ENCODE measurements at places on chromosomes 4 and X.

GRCh38 chrX:119617517-119618164, 11.4 kb upstream of the NKRF start:
- DNase-seq = no peak

- no peak for DNase-seq
Measured at GRCh38 chr4:103011378-103012025, 8.0 kb downstream of the SLC9B1 start.

GRCh38 chr4:153204728-153205648, 745 bp downstream of the TRIM2 start:
- DNase-seq = peak; percentile 79

DNA sequence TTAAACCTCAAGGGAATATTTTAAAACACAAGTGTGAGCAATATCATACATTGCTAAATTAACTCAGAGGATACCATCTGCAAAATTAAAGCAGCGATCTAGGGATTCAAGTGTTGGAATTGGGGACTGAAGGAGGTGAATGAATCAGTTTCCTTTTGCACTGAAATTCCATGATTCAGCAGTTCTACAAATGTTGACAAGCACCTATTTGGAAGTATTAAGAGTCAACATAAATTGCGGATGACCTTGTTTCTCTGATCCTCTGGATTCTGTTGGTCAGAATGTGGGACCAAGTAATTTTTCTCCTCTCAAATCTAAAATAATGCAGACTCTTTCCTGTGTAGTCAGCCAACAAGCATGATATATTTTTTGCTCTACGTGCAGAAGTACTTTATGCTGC, 78.8 kb downstream of the LDB2 start:
- no peak for DNase-seq

- no peak for DNase-seq
Measured at GRCh38 chr4:48589098-48589445, 99.0 kb downstream of the ZAR1 start.

- no peak for DNase-seq
Measured at GRCh38 chrX:129019412-129019811, 503.9 kb downstream of the SMARCA1 start.

GRCh38 chrX:65690057-65690855, 22.8 kb downstream of the MSN start:
- no peak for DNase-seq

DNA sequence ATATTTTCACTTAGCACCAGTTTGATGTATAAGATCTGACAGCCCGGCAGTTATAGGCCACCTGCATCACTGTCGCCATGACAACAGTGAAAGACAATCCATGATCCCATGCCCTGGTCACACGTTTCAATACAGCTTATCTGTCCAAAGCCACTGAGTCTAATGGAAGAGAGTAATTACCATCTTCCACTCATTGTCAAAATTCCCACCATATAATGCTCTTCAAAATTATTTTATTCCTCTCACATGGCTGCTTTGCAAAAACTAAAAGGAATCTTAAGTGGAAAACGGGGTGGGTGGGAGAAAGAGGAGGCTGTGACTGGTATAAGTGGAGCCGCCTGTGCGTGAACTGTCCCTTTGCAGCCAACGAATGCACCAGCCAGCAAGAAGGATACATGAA, 44.2 kb downstream of the MAML3 start:
- DNase-seq = no peak

DNA sequence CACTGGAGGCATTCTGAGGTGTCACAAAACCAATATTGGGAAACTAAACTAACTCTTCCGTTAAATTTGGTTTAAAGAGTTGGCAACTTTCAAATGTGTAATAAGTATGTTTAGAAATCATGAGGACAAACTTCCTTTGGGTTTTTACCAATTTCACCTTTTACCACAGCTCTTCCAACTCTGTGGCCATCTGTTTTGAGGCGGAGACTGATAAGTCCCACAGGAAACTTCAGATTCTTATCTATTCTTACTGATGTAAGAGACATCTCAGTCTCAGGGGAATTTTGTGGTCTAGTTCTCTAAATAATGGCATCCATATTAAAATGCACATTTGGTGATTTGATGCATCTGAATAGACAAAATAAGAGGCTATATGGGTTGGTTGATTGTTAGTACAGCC, 229.2 kb upstream of the AFF2 start:
- DNase-seq = no peak

DNA sequence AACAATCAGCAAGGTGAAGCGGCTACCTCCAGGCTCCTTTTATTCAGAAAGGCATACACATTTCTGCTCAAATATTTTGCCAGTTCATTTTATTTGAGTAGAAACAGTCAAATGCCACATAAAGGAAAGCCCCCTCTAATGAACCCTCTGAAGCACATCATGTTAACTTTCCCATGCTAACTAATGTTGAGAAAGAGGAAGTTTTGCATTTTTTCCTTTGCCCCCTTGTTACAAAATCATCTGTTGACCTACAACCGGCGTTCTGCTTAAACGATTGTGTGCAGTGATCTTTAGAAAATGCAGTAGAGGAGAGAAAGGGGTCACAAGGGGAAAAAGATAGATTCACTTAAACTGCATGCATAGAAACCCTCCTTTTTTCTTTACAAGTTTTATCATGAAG, 25.2 kb upstream of the ATXN3L start:
- DNase-seq = no peak

DNA sequence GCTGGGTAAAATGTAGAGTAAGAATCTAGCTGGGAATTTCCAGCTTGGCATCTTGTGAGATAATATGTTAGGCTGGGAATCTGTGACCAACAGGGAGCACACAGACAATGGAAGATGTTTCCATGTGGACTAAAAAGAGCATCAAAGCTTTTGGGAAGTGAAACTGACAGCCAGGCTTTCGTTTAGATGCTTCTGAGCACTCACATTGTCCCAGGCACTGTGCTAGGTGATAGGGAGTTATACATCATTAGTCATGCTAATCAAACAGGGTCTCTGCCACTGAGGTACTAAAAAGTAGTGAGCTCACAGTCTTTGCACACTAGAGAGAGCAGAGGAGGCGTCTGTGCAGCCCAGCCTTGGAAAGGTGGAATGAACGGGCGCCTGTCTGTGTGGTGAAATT, 101.9 kb upstream of the SCOC start:
- DNase-seq = no peak

DNA sequence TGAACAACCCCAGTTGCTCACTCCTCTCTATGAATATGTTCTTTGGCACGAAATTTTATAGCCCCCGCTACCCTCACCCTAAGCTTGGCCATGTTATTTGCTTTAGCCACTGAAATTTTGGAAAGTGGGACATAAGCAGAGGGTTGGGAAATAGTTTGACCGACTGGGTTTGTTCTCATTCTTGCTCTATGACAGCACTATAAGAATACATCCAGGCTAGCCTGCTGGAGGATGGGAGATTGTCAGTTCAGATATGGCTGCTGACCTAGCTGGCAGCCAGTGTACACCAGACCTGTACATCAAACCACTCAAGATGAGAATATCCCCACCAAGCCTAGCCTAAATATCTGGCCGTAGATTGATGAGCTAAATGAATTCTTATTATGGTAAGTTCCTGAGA, 298.1 kb downstream of the PDGFC start:
- DNase-seq = no peak

DNA sequence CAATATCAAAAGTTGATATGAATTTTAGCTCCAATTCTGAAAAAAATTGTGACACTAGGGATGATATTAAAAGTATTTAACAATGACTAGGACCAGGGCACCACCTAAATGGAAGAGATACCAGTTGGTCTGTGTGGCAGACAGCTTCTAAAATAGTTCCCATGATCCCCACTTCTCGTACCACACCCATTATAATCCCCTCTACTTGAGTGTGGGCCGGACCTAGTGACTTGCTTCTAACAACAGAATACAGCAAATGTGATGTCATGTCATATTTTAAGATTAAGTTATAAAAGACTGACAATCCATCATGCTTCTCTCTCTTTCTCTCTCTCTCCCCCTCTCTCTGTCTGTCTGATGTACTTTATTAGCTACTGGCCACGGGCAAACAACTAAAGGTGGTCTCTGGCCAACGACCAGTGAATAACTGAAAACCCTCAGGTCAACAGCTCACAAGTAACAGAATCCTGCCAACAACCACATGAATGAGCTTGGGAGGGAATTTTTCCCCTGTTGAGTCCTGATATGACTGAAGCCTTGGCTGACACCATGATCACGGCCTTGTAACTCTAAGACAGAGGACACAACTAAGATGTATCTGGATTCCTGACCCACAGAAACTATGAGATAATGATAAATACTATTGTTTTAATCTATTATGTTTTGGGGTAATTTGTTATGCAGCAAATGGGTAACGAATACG, 34.4 kb downstream of the FAM13A start:
- no peak for DNase-seq

DNA sequence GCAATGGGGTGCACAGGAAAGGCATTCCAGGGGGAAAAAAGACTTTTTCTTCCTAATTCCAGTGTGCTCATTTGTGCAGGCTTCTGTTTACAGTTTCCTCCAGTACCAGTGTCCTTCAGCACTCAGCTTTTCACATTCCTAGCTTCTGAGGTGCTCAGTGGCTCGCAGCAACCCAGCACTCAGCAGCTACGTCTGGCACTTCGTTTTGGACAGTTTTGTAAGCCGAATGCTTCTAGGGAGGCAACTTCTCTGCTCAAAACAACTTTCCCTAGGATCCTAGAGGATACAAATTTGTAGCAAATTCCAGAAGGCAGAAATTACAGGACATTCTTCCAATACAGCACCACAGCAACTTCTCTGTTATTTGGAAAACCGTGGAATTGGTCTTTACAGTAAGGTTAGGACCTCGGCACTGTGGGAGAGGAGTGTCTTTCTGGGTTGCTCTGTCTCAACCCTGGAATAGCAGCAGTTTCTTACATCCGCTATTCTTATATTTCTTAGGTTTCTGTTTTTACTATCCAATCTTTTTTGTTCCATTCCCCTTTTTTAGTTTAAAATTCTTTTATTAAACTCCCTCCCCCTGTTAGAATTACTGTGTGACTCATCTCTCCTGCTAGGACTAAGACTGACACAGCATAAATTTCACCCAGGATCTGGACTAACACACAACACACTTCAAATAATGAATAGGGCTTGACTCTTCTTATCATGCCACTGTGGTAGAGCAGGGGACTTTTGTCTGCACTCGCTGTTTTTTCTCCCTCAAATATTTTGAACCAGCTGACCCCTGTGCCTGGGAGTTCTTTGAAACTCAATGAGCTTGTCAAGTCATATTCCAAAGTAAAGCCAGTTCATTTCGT, 1314.7 kb downstream of the FSTL5 start:
- DNase-seq = no peak

DNA sequence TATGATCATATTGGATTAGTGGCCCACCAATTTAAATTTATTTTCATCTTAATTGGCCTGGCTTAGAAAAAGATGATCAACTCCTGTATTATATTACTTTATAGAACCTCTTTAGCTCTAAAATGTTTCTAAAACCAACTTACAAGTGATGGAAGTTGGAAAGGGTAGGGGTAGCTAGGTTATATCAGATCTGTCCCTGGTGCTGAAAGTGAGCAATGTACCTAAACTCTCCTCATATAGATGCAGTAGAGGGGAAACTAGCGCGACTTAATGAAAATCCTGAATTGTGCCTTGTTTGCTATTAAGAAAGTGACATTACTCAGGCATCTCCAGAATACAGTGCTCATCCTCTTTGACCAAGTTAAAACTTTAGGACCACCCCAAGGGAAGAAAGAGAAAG, 7.5 kb upstream of the PTCHD1 start:
- no peak for DNase-seq

GRCh38 chr4:20954541-20954940, 254.3 kb downstream of the PACRGL start:
- no peak for DNase-seq

DNA sequence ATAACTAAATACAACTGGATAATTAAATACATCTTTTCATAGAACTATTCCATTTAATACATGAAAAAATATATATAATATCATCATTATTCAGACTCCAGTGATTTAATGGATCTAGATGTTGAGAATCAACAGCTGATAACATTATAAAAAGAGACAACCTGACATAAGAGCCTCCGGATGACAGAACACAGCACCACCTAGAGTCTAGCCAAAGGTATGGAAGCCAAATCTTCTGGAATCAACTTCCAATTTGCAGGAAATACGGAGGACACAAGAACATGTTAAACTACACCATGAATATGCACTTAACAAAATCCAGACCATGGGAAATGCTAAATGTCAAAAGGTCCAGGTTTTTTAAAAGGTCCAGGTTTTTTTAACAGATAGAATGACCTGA, 55.0 kb downstream of the LRBA start:
- DNase-seq = no peak

GRCh38 chrX:133698298-133698697, 283.0 kb upstream of the GPC4 start:
- DNase-seq = no peak

DNA sequence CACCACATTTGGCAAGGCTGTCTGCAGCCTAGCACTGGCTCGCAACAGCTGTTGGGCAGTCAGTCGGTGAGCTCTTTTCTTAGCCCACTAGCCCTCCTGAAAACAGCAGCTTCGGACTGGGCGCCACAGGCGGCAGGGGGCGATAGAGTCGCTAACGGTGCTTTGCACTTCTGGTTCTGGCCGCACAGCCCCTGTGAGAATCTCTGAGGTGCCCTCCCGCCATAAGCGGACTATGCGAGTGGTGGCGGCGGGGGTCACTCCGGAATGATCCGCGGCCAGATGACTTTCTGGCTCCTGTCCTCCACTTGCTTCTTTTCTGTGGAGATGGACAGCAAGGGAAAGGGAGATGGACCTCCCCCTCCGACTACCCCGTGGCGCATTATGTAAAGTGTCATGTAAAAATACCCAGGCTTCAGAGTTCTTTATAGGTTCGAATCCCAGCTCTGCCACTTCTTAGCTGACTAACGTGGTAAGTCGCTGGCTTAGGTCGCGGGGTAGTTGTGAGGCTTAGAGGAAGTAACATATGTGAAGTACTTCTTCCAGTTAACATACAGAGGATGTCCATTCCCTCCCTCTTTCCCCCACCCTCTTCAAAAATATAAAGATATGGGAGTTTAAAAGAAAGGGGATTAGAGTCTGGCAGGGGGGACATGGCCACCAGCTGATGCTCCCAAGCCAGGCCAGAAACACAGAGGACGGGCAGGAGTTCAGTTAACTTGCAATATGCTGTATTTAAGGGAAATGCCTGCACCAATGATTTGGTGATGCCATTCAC, 11.0 kb downstream of the ARHGAP36 start:
- no peak for DNase-seq

GRCh38 chr4:57668621-57669020, 558.4 kb upstream of the IGFBP7 start:
- DNase-seq = no peak

DNA sequence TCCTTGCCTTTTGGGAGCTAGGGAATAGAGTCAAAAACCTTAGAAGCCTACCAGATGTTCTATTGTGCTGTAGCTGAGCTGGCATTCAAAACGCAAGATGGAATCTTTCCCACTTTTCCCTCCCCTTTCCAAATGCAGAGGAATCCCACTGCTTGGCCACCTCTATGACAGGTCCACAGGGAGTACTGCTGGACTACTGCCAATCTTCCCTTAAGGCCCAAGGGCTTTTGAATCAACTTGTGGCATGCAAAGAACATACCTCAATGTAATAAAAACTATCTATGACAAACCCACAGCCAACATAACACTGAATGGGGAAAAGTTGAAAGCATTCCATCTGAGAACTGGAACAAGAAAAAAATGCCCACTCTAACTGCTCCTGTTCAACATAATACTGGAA, 139.2 kb upstream of the AGTR2 start:
- no peak for DNase-seq
